Daoy (cell line): ENCODE measurements at places on chromosomes 11 and 22.

GRCh38 chr11:1197431-1197885, 25.4 kb upstream of the MUC5B start:
- no peak for DNase-seq

- DNase-seq, result no peak
These were observed at the start of gene CABP7 for GRCh38 chr22:29719899-29720645. Gene CABP7 (plus strand): TSS chr22:29720003. CDS start chr22:29720425, 422 bp downstream.

GRCh38 chr22:43136255-43136654, 6.9 kb downstream of the MCAT start:
- peak; percentile 50 for DNase-seq

GRCh38 chr11:27379449-27379848, 16.4 kb upstream of the CCDC34 start:
- no peak for DNase-seq

DNA sequence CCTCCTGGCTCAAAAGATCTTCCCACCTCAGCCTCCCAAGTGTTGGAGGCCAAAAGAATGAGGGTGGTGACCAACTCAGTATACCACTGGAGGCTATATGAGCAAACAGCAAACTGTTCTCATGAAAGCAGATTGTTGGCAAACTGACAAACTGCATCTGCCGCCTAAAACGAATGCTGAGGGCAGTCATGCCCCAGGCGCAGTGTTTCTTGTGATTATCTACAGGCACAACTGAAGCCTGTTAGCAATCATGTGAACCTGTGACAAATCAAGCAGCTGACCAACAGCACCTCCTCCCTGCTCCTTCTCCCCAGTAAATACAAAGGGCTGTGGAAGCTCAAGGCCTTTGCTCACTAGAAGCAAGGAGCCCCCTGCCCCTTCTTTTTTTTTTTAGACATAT, 47.8 kb downstream of the BTBD10 start:
- DNase-seq, result no peak

DNA sequence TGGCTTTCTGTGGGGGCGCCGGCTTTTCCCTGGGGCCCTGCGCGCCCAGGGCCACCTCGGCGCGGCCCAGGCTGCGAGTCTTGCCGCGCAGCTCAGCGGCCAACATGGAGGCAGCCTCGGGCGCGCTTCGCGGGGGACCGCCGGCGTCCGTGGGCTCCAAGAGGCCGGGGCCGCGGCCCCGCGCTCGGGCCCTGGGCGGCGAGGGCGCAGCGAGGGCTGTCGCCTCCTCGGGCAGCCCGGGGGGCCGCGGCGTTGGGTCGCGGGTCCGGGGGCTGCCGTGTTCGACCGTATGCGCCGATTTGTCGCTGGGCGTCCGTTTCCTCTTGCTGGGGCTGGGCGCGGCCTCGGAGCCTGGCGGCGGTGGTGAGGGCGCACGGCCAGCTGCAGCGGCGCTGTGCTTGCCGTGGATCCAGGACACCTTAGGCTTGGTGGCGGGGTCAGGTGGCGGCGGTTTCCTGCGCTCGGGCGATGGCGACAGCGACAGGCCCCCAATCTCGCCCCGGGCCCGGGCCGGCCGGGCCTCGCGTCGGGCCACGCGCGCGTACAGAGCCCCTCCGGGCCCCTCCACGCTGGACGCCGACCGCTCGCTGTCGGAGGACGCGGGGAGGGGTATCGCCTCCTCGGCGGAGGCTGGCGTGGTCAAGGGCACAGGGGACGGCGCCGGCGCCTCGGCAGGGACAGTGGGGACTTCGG, 11.9 kb downstream of the SCARF2 start:
- DNase-seq, result no peak

DNA sequence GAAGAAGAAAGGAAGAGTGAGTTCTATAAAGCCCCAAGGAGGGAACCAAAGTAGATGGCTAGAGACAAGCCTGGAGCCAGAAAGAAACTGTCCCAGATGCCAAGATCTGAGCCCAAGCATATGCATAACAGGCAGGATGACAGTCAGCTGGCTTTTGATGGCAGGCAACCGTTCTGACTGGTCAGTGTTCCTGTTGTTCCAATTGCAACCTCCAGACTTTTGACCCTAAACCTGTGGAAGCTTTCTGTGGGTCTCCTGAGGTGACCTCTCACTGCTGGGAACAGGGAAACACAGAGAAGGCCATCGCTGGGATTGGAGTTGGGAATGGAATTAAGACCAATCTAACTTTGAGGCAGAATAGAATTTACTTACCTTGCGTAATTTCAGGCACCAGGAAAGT, 21.6 kb upstream of the NNMT start:
- no peak for DNase-seq
